Fibroblast of skin of left quadriceps (primary cell): ENCODE measurements at places on chromosomes 4 and X.

GRCh38 chr4:3667258-3667657, 98.9 kb upstream of the ADRA2C start:
- DNase-seq: no peak

- DNase-seq: no peak
These were observed 102.3 kb downstream of the SCD5 start for GRCh38 chr4:82696117-82696860.

DNA sequence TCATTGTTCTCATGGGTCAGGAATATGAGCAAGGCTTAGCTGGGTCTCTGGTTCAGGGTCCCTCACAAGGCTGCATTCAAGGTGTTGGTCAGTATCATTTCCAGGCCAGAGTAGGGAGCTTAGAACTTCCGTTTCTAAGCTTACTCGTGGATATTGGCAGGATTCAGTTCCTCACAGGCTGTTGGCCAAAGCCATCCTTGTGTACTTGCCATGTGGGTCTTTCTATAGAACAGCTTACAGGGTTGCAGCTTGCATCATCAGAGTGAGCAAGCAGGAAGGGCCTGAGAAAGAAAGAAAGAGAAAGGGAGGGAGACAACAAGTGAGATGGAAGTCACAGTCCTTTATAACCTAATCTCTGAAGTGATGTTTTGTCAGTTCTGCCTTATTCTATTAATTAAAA, 5.1 kb upstream of the LIMCH1 start:
- no peak for DNase-seq

GRCh38 chrX:12988797-12989196, 13.9 kb downstream of the TMSB4X start:
- DNase-seq: no peak

DNA sequence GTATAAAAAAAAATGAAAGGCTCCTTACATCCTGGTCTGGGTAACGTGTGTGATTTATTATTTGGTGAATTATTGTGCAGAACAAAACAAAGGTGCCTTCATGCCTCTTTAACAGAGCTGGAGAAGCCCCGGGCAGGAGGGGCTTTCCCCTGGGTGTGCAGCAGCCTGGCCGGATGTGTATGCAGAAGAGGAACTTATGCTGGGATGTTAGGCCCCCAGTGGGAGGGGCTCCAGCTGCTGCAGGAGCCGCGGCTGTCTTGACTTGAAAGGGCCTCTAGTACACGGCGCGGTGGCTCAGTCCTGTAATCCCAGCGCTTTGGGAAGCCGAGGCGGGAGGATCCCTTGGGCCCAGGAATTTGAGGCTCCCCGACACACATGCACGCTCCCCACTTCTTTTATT, 16.0 kb downstream of the CCNQ start:
- no peak for DNase-seq

GRCh38 chr4:118270492-118270891, 82.3 kb downstream of the PRSS12 start:
- DNase-seq: no peak

DNA sequence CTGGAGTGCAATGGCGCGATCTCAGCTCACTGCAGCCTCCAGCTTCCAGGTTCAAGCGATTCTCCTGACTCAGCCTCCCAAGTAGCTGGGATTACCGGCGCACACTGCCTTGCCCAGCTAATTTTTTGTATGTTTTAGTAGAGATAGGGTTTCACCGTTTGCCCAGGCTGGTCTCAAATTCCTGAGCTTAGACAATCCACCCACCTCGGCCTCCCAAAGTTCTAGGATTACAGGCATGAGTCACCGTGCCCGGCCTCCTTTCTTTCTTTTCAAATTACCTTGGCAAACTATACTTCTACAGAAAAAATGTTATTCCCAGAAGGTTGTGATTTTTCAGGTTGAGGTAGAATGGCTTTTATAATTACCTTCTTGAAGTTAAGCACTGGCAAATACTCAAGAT, 321.9 kb upstream of the PRPS2 start:
- no peak for DNase-seq
